ENCODE measurements at places on chromosomes 4 and X.

- no peak for DNase-seq
These were observed 5.1 kb downstream of the MXD4 start for GRCh38 chr4:2256781-2257191.

GRCh38 chr4:129164243-129164642 is 68.3 kb downstream of the C4orf33 start:
- DNase-seq: no peak

GRCh38 chr4:139756391-139757180 is 91.0 kb downstream of the MGST2 start:
- no peak for DNase-seq

- DNase-seq: no peak
These were observed 1.7 kb upstream of the SLC2A9 start for GRCh38 chr4:10023050-10023419.

- no peak for DNase-seq
These were observed 53.7 kb downstream of the ZAR1 start for GRCh38 chr4:48543796-48544195.

GRCh38 chr4:37601531-37601930 is 84.6 kb downstream of the RELL1 start:
- no peak for DNase-seq

Measured in activated CD4-positive, CD25-positive, alpha-beta regulatory T cell (primary cell).